ENCODE measurements at places on chromosomes 16 and 17. TPM values are rescaled to one million over a fixed set of nuclear protein-coding genes. Genes with fewer than 3 reads are reported as not detected.

The CYGB gene
- total RNA-seq: 4.7 TPM

The CSH2 gene
- total RNA-seq: not detected

- DNase-seq: no peak
Observed at GRCh38 chr16:12998361-12999085, 97.1 kb downstream of the SHISA9 start.

DNA sequence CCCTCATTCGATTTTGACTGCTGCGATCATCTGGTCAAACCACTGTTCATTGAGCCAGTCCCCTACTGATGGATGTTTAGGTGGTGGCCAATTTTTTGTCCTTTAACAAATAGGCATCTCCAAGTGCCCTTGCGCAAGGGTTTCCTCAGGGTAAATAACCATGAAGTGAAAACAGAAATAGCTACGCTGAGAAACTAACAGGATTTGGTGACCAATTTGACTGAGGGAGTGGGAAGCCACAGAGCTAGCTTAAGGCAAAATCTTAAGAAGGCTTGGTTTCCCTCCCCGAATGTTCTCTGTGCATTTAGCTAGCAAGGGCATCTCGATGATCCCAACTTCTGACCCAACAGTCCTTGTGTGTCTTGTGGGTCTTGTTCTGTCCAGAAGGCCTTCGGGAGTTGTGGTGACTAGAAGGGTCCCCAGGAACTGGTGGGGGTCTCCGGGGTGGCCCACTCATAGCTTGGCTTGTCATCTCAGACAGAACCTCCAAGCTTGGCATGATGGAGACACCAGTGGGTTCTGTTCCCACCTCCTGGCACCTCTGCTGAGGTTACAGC lies 117.2 kb downstream of the SOCS1 start:
- no peak for DNase-seq

Data from colonic mucosa (tissue), 4 donors.